ENCODE measurements at places on chromosomes 7 and 10. TPM values are rescaled to one million over a fixed set of nuclear protein-coding genes. Genes with fewer than 3 reads are reported as not detected.

- no peaks in the 10 kb centered on the region for H3K4me1 ChIP-seq
- H3K4me3 ChIP-seq: no peak overlapping the region
- no peaks in the 10 kb centered on the region for H3K27me3 ChIP-seq
These were observed 43.0 kb upstream of the IMMP2L start for GRCh38 chr7:111605246-111605645.

- H3K4me1 ChIP-seq: no peaks in the 10 kb centered on the region
- no peak for DNase-seq
- H3K36me3 ChIP-seq: peaks cover 2% of the 10 kb centered on the region
- no peak overlapping the region for H3K4me3 ChIP-seq
- H3K27me3 ChIP-seq: no peaks in the 10 kb centered on the region
- no peak overlapping the region for H3K27ac ChIP-seq
These were observed 28.7 kb downstream of the RNF32 start for GRCh38 chr7:156669035-156669828.

DNA sequence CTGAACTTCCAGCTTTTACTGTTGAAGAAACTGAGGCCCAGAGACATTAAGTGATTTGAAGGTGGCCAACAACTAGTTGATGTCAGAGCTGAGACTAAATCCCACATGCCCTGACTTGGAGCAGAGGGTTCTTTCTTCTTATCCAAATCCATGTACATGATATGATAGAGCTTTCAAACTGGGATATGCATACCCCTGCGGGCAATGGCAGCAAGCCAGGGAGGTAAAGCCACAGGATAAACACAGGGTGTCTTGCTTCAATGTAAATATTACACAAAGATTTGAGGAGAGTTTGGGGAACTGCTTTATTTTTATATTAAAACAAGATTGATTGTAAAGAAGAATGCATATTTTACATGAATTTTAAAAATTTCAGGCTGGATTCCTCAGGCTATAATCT lies 2.3 kb upstream of the LRRC72 start:
- no peak overlapping the region for H3K4me3 ChIP-seq
- no peaks in the 10 kb centered on the region for H3K4me1 ChIP-seq
- H3K36me3 ChIP-seq: no peaks in the 10 kb centered on the region
- DNase-seq: no peak
- no peaks in the 10 kb centered on the region for H3K27me3 ChIP-seq

DNA sequence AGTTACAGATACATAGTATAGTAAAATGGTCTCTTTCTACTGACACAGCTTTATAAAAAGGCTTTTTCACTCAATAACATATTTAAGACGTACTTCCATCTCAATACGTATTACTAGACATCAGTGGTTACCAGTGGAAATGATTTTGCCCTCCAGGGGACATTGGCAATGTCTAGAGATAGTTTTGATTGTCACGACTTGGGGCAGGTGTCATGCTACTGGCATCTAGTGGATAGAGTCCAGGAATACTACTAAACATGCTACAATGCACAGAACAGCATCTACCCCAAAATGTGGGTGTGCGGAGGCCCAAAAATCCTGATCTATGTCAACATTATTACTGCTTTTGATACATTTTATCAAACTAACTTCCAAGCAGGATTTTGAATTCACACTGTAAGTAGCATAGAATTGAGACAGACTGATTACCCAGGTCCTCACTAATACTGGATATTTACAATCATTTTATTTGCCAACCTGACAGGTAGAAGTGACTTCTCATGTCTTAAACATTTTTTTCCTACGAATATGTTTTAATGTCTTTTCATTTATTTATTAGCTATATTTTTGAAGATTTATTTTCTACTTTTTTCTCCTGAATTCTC lies 53.8 kb downstream of the HGF start:
- H3K4me1 ChIP-seq: no peaks in the 10 kb centered on the region
- H3K27me3 ChIP-seq: no peaks in the 10 kb centered on the region
- H3K4me3 ChIP-seq: no peak overlapping the region

DNA sequence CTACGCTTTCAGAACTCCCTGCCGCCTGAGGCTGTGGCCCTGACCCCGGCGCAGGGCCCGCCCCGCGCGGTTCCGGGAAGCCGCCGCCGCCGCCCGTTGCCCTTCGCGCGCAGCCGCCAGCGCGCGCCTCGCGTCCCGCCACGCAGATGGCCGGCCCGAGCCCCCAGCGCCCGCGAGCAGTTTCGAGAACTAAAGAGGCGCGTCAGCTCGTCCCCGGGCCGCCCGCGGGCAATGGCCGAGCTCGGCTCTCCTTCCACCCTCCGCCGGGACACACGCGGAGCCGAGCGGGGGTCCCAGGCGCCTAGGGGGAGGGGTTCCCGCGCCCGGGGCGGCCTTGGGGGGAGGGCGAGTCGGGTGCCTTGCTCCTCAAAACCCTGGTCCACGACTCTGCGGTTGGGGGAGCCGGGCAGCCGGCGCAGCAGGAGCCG lies 1.8 kb downstream of the HNRNPF start:
- DNase-seq: peak; percentile 89
- no peaks in the 10 kb centered on the region for H3K36me3 ChIP-seq
- peak overlapping the region; percentile 94 for H3K4me3 ChIP-seq

DNA sequence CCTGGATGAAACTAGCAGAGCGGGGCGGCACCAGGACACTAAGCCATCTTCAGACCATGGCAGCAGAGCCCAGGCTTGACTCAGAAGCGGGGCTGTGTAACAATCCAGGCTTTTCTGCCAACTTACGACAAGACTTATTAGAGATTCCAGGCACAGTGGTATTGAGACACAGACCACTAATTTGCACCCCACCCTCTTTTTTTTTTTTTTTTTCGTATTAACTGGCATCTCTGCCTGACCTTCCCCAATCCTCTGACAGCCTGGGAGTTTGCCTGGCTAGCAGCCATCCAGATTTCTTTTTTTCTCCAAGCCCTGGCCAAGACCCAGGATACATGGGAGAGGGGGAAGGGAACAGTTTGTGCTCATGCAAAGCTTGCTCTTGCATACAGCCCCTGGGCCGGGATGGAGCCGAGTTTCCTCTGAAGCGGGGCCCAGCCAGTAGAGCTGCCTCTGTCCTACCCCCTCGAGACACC lies 182.4 kb downstream of the PLXNA4 start:
- H3K27ac ChIP-seq: no peak overlapping the region
- peaks cover 5% of the 10 kb centered on the region for H3K4me1 ChIP-seq
- no peak for DNase-seq

GRCh38 chr7:50155755-50156154 lies 62.7 kb upstream of the ZPBP start:
- no peak for DNase-seq
- H3K4me1 ChIP-seq: no peaks in the 10 kb centered on the region
- H3K36me3 ChIP-seq: no peaks in the 10 kb centered on the region
- no peaks in the 10 kb centered on the region for H3K27me3 ChIP-seq
- no peak overlapping the region for H3K27ac ChIP-seq

DNA sequence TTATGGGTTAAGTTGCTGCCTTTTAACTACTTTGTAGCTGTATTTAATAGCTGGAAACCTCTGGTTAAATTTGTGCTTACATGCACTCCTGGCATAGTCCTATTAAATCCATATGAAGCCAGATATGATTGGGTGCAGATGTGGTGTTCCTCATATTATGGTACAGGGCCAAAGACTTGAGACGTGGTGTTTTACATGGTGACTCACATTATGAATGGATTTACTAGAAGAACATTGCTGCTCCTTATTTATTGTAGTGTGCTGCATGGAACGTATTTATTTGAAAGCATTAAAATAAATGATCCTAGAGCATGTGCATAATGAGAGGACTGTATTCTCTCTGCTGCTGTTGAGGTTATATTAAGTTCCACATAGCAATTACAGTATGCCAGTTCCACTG lies 224.1 kb downstream of the SLC25A13 start:
- H3K4me3 ChIP-seq: no peak overlapping the region
- no peak for DNase-seq
- H3K4me1 ChIP-seq: no peaks in the 10 kb centered on the region
- no peak overlapping the region for H3K27ac ChIP-seq
- no peaks in the 10 kb centered on the region for H3K27me3 ChIP-seq

DNA sequence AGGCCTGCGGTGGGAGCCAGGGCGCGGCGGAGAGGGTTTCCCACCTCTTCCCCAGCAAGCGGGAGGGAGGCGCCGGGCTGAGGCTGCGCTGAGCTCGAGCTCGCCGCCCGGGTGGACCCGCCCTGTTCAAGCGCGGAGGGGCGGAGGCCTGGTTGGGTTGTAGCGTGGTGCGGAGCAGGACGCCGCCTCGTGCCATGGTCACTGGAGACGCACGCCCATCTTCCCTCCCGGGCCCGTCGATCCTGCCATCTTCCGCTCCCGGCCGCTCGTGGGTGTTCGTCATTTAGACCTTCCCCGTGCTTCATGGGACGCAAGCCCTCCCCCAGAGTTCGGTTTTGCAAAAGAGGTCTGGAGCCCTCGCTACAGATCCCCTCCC lies 9.3 kb upstream of the EN2 start:
- DNase-seq: no peak
- no peaks in the 10 kb centered on the region for H3K4me1 ChIP-seq
- H3K27me3 ChIP-seq: peaks cover 2% of the 10 kb centered on the region

- peak; percentile 79 for DNase-seq
- peak overlapping the region; percentile 75 for H3K27ac ChIP-seq
- H3K4me1 ChIP-seq: no peaks in the 10 kb centered on the region
These were observed 46.8 kb downstream of the ASB13 start for GRCh38 chr10:5619362-5620211.

DNA sequence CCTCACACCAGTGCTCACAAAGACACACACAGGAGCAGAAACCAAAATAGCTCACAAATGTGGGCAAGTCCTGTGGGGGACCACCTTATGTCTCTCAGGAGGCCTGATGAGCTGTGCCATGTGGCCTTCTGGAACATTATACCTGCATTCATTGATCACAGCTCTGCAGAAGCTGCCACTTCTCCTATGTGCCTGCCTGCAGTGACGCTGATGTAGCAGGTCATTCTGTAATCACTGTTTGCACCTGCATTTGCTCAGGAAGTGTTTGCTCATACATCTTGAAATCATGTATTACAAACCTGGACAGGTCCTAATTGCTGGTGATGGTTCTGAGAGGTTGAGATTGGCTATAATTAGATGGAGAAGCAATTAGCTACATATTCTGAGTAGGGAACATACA lies 310.2 kb downstream of the AUTS2 start:
- no peaks in the 10 kb centered on the region for H3K4me1 ChIP-seq
- H3K27me3 ChIP-seq: no peaks in the 10 kb centered on the region
- H3K4me3 ChIP-seq: no peak overlapping the region

DNA sequence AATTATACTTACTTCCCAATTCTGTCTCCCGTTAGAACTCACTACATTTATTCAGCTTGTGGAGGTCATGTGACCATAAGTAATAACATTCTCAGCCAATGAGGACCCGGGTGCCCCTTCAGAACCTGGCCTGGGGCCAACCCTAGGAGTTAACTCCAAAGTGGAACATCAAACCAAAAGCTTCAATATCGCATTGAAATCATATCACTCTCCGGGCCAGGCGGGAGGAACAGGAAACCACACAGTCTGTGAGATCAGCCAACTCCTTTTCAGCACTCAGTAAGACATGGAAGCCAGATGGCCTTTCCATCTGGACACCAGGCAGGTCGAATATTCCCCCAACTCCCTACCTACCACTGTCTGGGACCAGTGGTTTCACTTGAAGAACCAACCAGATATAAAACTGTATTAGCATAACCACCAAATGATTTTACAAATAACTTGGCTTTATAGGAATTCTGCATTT lies 5.5 kb downstream of the CREB3L2 start:
- no peaks in the 10 kb centered on the region for H3K36me3 ChIP-seq
- H3K27me3 ChIP-seq: no peaks in the 10 kb centered on the region
- peak overlapping the region; percentile 32 for H3K4me3 ChIP-seq

DNA sequence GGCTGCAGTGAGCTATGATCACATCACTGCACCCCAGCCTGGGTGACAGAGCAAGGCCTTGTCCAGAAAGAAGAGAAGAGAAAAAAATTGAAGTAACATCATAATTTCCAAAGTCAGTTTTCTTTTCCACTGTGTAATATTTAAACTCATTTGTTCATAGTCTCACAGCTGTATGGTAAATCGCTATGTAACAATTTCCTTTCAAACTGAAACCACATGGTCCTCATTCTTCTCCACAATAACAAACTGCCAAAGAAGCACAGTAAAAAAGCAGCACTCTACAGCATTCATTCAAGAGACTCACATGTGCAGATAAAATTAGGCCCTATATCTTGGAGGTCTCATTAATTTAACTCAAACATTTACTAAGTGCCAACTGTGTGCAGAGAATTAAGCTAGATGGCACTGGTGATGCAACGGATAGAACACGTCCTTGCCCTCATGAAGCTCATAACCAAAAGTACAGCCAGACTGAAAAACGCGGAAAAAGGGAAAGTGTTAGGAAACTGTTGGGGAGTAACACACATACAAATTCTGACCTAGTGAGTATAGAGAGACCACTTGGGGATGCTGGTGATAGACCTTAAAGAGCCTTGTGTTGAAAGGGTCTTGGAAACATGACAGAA lies 174.0 kb upstream of the KCTD7 start:
- DNase-seq: no peak
- no peaks in the 10 kb centered on the region for H3K4me1 ChIP-seq
- no peaks in the 10 kb centered on the region for H3K27me3 ChIP-seq
- H3K4me3 ChIP-seq: no peak overlapping the region

GRCh38 chr10:49182776-49183175 lies 5.4 kb downstream of the TMEM273 start:
- no peaks in the 10 kb centered on the region for H3K27me3 ChIP-seq
- H3K27ac ChIP-seq: no peak overlapping the region
- no peak for DNase-seq
- no peaks in the 10 kb centered on the region for H3K4me1 ChIP-seq
- H3K4me3 ChIP-seq: no peak overlapping the region
- H3K36me3 ChIP-seq: no peaks in the 10 kb centered on the region

- no peaks in the 10 kb centered on the region for H3K27me3 ChIP-seq
- peak overlapping the region; percentile 43 for H3K27ac ChIP-seq
- no peaks in the 10 kb centered on the region for H3K36me3 ChIP-seq
- no peaks in the 10 kb centered on the region for H3K4me1 ChIP-seq
These were observed 72.3 kb downstream of the AMZ1 start for GRCh38 chr7:2760098-2760889.

GRCh38 chr10:58081353-58081752 lies 186.3 kb downstream of the IPMK start:
- no peak overlapping the region for H3K4me3 ChIP-seq
- DNase-seq: no peak
- no peaks in the 10 kb centered on the region for H3K36me3 ChIP-seq
- no peaks in the 10 kb centered on the region for H3K27me3 ChIP-seq
- no peak overlapping the region for H3K27ac ChIP-seq

- no peak for DNase-seq
- no peaks in the 10 kb centered on the region for H3K4me1 ChIP-seq
- H3K36me3 ChIP-seq: no peaks in the 10 kb centered on the region
- H3K4me3 ChIP-seq: no peak overlapping the region
These were observed 7.6 kb downstream of the PRXL2A start for GRCh38 chr10:80415734-80416478.

DNA sequence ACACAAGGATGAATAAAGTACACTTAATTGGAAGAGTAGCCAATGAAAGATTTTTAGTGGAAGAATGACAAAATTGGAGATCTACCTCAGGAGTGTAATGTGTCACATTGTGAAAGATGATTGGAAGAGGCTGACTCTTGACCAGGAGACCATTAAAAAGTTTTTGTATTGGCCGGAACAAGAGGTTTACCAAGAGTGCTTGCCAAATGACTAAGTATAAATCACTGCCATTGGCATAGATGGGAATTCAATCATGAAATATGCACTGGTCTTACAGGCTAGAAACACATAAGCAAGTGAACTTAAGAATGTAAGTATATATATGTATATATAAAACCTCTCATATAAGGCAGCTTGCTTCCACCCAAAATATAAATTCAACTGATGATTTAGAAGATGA lies 58.7 kb upstream of the TFEC start:
- no peak overlapping the region for H3K4me3 ChIP-seq
- H3K27ac ChIP-seq: no peak overlapping the region
- H3K27me3 ChIP-seq: no peaks in the 10 kb centered on the region
- H3K36me3 ChIP-seq: no peaks in the 10 kb centered on the region

The GRID1 gene
- 3.8 TPM for total RNA-seq

The CPEB3 gene
- total RNA-seq: 8.0 TPM

The FAM131B gene
- 3.8 TPM for total RNA-seq

The TLX1 gene
- not detected for total RNA-seq

The DPYSL4 gene
- 0.84 TPM for total RNA-seq

The PHYHIPL gene
- 0.54 TPM for total RNA-seq

The SPACDR gene
- 1.0 TPM for total RNA-seq

Data from aorta (tissue), 5 donors.